ENCODE measurements at places on chromosomes 5 and 9.

DNA sequence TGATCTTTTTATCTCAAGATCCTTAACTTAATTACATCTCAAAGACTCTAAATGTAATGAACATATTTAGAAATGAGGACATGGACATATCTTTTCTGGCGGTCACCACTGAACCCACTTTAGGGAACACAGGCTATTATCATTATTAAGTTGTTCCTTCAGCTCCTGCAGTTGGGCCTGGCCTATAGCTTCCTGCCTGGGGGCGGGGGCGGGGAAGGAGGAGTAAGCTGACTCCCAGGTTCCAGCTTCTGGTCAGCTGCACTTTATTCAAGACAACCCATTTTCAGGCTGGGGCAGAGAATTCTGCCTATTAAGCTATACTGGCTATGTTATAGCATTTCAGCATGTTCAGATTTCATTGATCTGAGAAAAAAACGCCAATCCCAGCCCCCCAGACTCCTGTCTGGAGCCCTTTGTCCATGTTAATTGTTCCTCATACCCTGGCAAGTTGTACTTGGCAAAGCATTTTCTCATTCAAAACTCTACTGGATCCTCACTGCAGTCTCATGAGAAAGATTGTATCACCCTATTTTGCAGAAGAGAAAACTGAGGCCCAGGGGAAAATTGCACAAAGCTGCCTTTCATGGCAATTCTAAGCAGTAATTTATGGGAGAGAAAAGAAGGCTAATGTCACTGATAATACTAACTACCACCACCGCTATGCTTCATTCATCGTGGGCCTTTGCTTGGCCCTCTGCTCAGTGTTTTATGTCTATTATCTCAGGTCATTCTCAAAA lies 25.1 kb downstream of the COL15A1 start:
- DNase-seq = no peak

GRCh38 chr5:162806195-162806594 lies 631.2 kb upstream of the CCNG1 start:
- DNase-seq = no peak

GRCh38 chr5:144003636-144004035 lies 166.8 kb downstream of the YIPF5 start:
- DNase-seq = no peak

GRCh38 chr9:438961-439768 lies 224.5 kb downstream of the DOCK8 start:
- DNase-seq = no peak

Measured in stimulated activated CD4-positive, alpha-beta T cell treated with anti-CD3 and anti-CD28 coated beads, Interleukin-1b, Interleukin-23, amount 100 ng/mL, for 1 hour (primary cell).